Endothelial cell of umbilical vein (primary cell): ENCODE measurements at places on chromosomes 7 and 10.

DNA sequence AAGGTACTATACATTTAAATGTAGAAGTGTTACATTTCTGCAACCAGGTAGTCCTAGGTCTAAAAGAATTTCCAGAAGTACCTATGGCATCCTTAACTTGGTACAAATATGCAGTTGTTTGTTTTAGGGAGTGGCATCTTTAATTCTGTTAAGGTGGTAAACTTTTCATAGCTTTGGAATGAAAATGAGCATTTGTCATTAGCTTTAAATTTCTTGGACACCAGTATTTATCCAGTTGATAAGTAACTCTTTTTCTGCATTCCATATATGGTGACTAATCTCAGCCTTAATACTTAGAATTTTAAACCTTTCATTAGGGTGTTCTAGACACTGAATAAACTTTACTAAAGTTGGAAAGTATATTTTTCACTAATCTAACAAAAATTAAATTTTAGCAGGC lies 10.8 kb downstream of the SLF2 start:
- H3K4me1 ChIP-seq: no peaks in the 10 kb centered on the region
- no peak for DNase-seq
- no peak overlapping the region for H3K4me3 ChIP-seq
- peaks cover 15% of the 10 kb centered on the region for H3K36me3 ChIP-seq
- H3K27me3 ChIP-seq: no peaks in the 10 kb centered on the region

GRCh38 chr10:7944215-7944480 lies 110.3 kb upstream of the GATA3 start:
- H3K27me3 ChIP-seq: no peaks in the 10 kb centered on the region
- H3K27ac ChIP-seq: no peak overlapping the region
- peaks cover 20% of the 10 kb centered on the region for H3K4me1 ChIP-seq

DNA sequence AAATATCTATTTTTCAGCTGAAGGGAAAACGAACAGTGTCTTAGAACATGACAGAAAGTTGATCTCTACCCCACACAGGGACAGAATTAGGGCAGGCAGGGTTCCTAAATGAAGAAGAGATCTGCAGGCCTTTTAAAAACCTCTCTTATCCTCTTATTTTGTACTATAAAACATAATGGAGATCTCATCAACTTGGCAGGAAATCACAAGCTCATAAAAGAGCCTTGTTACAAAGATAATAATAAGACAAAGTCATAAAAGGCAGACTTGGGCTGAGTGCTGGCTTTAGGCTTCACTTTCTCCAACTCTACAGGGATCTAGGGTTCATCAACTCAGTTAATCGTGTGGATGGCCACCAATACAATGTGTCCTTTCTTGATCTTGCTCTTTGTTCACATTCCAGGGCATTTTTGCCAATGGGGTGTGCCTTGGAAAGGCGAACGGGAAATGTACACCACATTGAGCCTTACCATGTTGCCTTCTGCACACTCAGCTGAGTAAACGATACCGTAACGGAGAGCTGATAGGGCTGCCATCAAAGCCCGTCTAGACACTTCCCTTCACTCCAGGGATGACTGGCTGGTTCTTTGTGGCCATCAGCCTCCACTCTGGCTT lies 7.1 kb upstream of the TEX36 start:
- H3K36me3 ChIP-seq: no peaks in the 10 kb centered on the region
- H3K4me3 ChIP-seq: no peak overlapping the region
- no peak for DNase-seq

GRCh38 chr7:66355756-66356155 lies 150.6 kb downstream of the TPST1 start:
- H3K27ac ChIP-seq: no peak overlapping the region
- H3K27me3 ChIP-seq: no peaks in the 10 kb centered on the region
- no peaks in the 10 kb centered on the region for H3K4me1 ChIP-seq
- H3K36me3 ChIP-seq: peaks cover 3% of the 10 kb centered on the region
- no peak for DNase-seq

DNA sequence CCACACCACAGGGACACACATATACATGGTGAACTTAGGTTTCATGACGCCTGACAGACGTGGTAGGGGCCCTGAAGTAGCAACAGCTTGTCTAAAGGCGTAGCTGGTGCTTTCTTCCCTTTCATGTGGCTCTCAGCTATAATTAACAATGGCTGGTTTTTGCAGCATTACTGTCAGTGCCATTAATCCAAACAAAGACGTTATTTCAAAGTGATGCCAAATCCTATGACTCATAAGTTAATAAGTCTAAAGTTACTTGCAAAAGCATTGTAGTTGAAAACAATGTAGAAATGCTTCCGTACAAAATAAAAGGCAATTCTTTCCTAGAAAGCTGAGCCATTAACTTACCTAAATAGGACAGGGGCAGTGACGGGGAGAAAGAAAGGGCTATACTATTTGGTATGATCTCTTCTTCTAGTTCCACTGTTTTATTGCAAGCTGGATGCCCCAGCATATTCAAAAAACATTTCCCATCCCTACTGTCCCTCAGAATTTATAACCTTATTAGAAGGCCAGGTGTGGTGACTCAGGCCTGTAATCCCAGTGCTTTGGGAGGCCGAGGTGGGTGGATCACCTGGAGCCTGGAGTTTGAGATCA lies 105.4 kb downstream of the ODAD2 start:
- H3K36me3 ChIP-seq: no peaks in the 10 kb centered on the region
- DNase-seq: peak; percentile 75
- no peaks in the 10 kb centered on the region for H3K27me3 ChIP-seq

- no peaks in the 10 kb centered on the region for H3K27me3 ChIP-seq
- H3K4me3 ChIP-seq: no peak overlapping the region
- no peak for DNase-seq
- peaks cover 2% of the 10 kb centered on the region for H3K4me1 ChIP-seq
Observed at GRCh38 chr10:1115607-1115955, 59.4 kb downstream of the WDR37 start.

- no peaks in the 10 kb centered on the region for H3K4me1 ChIP-seq
- DNase-seq: no peak
- no peaks in the 10 kb centered on the region for H3K36me3 ChIP-seq
- no peaks in the 10 kb centered on the region for H3K27me3 ChIP-seq
- H3K4me3 ChIP-seq: no peak overlapping the region
Observed at GRCh38 chr7:27586825-27587224, 75.9 kb downstream of the HIBADH start.

DNA sequence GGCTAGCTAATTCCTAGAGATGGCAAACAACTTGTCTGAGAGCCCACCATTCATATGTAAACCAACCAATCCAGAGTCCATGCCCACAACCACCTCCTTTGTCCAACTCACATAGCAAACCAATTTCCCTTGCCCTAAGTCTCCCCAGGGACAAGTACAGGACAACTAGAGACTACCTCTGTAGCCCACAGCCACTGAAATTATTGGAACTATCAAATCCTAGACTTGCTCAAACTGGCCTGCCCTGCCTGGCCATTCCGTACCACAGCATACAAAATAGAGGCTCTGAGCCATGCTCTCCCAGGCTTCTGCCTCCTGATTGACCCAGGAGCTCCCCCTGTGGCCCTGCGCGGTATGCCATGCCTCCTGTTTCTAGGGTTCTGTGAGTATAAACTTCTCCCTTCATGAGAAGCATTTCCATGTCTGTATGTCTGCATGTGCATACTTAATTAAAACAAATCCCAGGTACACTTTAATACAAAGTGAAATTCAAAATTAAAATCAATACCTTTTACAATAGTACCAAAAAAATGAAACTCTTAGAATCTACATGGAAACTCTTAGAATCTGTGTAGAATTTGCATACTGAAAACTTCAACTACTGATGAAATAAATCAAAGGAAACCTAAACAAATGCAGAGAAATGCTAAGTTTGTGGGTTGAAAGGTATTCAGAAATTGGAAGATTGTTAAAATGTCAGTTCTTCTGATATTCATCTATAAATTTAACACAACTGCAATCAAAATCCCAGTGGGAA lies 4.0 kb upstream of the HECW1 start:
- H3K4me3 ChIP-seq: no peak overlapping the region
- H3K36me3 ChIP-seq: no peaks in the 10 kb centered on the region
- DNase-seq: peak; percentile 58
- H3K27me3 ChIP-seq: peaks cover 30% of the 10 kb centered on the region
- no peak overlapping the region for H3K27ac ChIP-seq
- no peaks in the 10 kb centered on the region for H3K4me1 ChIP-seq

- peaks cover 3% of the 10 kb centered on the region for H3K4me1 ChIP-seq
- no peaks in the 10 kb centered on the region for H3K27me3 ChIP-seq
- no peak overlapping the region for H3K27ac ChIP-seq
- peaks cover 11% of the 10 kb centered on the region for H3K36me3 ChIP-seq
Observed at GRCh38 chr7:139080905-139081304, 28.6 kb downstream of the ZC3HAV1 start.

DNA sequence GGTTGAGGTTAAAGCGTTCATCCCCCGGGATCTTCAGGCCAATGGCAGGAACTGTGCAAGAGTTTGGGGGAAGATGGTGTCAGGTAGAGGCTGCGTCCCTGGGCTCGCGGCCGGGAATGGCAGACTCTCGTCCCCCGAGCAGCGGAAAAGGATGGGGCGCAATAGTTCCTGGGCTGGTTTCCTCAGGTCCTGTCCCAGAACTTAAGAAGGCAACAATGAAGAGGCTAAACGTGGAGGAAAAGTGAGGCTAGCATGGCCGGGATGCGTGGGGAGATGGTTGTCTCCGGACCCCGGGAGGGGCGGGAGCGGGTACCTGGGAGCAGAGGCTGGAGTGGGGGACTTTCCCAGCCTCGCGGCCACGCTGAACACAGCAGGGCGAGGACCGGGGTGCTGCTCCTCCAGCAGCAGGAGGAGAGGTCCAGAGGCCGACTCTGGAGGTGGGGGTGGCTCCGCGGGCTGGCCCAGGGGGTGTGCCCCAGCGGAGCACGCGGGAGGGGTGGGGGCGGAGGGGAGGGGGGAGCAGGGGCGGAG lies 882 bp downstream of the IRF5 start:
- H3K4me3 ChIP-seq: peak overlapping the region; percentile 32
- no peak overlapping the region for H3K27ac ChIP-seq
- no peak for DNase-seq

DNA sequence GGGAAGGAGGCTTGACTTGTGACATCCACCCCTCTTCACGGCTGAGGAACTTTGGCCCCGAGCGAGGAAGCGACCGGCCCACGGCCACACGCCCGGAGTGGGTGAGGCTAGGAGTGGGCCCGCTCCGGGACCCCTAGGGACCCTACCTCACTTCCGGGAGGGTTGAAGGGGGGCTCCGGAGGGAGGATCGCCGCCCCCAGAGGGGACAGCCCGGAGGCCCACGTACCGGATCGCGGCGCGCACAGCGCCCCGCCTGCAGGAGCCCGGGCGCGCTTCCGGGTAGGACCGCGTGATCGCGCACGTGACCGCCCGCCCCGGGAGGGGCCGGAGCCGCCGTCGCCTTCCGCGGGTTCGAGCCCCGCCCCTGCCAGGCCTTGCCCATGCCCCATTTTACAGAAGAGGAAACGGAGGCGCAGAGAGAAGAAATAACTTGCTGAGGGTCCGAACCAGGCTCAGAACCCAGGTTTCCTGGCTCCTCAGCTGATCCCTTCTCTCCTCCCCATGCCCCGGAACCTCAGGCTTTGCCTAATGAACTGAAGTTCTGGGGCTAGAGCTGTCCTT lies at the start of gene HPS1:
Gene HPS1, minus strand, starts transcription at position 275 of the 561 bp plus-strand sequence. CDS start 3,695 bp downstream, outside the sequence.
- peak within 1 kb of the TSS; percentile 73 for H3K27ac ChIP-seq
- H3K27me3 ChIP-seq: no peaks in the 10 kb centered on the region
- DNase-seq: peak; percentile 57
- peaks cover 6% of the 10 kb centered on the region for H3K4me1 ChIP-seq

GRCh38 chr7:132453826-132454225 lies 122.4 kb downstream of the PLXNA4 start:
- H3K27me3 ChIP-seq: no peaks in the 10 kb centered on the region
- DNase-seq: no peak
- no peaks in the 10 kb centered on the region for H3K36me3 ChIP-seq
- no peak overlapping the region for H3K27ac ChIP-seq

DNA sequence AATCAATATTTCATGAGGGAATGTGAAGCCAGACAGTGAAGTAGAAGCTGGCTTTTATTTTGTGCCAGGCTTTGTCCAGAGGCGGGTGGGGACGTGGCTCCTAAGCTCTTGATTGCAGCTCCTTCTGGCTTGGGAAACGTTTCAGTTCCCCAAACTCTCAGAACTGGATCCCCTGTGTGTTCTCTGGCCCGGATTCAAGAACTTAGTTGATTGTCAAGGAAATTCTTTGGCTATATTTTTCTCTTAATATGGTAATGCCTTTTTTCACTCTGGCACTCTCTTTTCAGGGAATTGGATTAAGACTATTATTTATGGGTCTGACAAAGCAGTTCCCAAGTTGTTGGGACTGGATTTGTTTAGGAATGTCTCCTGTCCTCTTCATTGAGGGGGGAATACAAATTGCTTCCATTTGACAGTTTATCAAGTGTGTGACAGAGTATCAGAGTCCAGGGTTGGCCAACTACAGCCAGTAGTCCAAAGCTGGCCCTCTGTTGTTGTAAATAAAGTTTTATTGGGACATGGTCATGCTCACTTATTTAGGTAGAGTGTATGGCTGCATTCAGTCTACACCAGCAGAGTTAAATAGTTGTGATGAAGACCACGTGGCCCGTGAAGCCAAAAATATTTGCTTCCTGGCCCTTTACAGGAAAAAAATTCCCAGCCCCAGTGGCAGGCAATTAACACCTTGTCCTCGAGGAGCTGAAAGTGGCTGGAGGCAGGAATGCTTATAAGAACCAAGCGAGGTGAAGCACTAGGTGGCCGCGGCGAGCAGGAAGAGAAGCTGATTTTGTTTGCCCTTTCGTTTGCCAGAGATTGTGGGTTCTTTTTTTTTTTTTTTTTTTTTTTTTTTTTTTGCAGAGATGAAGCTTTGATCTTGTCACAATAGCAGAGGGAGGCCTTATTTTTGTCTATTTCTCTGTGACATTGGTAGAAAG lies 34.3 kb downstream of the HTRA1 start:
- H3K4me3 ChIP-seq: peak overlapping the region; percentile 32
- peak overlapping the region; percentile 91 for H3K27ac ChIP-seq
- H3K36me3 ChIP-seq: no peaks in the 10 kb centered on the region
- H3K4me1 ChIP-seq: peaks cover 32% of the 10 kb centered on the region
- H3K27me3 ChIP-seq: no peaks in the 10 kb centered on the region

DNA sequence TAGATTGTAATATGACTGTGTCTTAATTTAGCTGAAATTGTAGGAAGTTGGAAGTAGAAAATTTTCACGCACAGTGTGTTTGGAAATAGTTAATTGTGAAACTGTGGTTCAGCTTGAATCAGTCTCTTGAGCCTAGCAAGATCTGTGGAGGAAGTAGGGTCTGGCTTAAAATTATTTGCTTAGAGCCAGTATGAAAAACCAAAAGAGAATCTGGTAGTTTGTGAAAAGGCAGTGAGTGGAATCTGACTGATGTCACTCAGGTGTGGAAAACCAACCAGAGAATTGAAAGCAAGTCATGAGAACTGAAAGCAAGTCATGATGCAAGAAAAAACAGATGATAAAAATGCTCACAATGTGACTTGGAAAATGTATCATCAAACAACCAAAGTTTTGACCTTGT lies 11.5 kb downstream of the LIPJ start:
- H3K4me1 ChIP-seq: no peaks in the 10 kb centered on the region
- H3K4me3 ChIP-seq: no peak overlapping the region
- H3K27me3 ChIP-seq: no peaks in the 10 kb centered on the region
- no peak overlapping the region for H3K27ac ChIP-seq
